Melanocyte of skin (primary cell): ENCODE measurements at places on chromosomes 2 and 18. TPM values are rescaled to one million over a fixed set of nuclear protein-coding genes. Genes with fewer than 3 reads are reported as not detected.

Gene REG3A
- not detected in 2 replicates for total RNA-seq

Gene G6PC2
- not detected in 2 replicates for total RNA-seq

Gene IGFBP2
- total RNA-seq, result 0.67 and 3.1 TPM in 2 replicates

Gene RND3
- total RNA-seq, result 54.3 and 77.6 TPM in 2 replicates

Gene SLC19A3
- total RNA-seq, result 6.7 and 7.9 TPM in 2 replicates

Gene TMEM200C
- not detected in 2 replicates for total RNA-seq

Gene UCN
- 0.67 and 1.1 TPM in 2 replicates for total RNA-seq

Gene SFXN5
- total RNA-seq, result 14.1 and 18.9 TPM in 2 replicates

Gene DSC2
- total RNA-seq, result not detected in 2 replicates

Gene GPD2
- total RNA-seq, result 131 and 157 TPM in 2 replicates

Gene PSD4
- total RNA-seq, result 2.2 and 2.8 TPM in 2 replicates

Gene AKAIN1
- not detected in 2 replicates for total RNA-seq

Gene COL6A3
- 0.69 and 47.6 TPM in 2 replicates for total RNA-seq

Gene HAAO
- total RNA-seq, result 0.31 and 0.33 TPM in 2 replicates

Gene ACOXL
- not detected in 2 replicates for total RNA-seq

Gene TTN
- under 0.01 TPM in 2 replicates for total RNA-seq

Gene ZNF804A
- under 0.01 TPM in 1 of 2 replicates, not detected in the other for total RNA-seq

Gene ACMSD
- total RNA-seq, result not detected in 2 replicates

Gene ABCG8
- 0.15 TPM in 1 of 2 replicates, not detected in the other for total RNA-seq

Gene MBD1
- total RNA-seq, result 55.7 and 58.5 TPM in 2 replicates

Gene PKP4
- total RNA-seq, result 49.8 and 49.9 TPM in 2 replicates

Gene IL36B
- total RNA-seq, result not detected in 2 replicates
